ENCODE measurements at places on chromosomes 3 and 15.

DNA sequence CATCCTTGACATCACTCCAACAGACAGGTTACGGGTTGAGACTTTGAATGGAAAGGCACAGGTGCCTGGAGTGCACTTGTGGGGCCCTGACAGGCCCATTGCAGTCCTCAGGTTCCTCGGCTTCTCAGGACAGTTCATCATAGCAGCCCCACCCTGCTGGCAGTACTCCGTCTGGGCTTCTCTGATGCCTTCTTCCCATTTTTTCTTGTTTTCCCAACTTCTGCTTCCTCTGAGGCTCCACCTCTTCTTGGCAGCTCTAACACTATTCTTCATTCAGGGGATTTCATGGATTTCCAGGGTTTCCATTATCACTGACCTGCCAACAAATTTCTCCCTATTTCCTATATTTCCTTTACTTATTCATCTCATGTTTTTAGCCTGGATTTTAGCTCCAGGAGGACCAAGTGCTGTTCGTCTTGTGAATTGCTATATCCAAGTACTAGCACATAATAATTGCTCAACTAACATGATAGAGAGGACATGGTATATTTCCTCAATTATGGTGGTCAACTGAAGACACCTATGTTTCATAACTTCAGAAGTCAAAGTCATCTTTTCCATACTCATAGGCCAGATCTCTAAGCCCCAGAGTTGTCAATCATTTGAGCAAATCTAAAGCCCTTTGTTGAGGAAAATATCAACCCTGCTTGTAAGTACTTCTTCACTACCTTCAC, 16.2 kb downstream of the NCEH1 start:
- DNase-seq = no peak

DNA sequence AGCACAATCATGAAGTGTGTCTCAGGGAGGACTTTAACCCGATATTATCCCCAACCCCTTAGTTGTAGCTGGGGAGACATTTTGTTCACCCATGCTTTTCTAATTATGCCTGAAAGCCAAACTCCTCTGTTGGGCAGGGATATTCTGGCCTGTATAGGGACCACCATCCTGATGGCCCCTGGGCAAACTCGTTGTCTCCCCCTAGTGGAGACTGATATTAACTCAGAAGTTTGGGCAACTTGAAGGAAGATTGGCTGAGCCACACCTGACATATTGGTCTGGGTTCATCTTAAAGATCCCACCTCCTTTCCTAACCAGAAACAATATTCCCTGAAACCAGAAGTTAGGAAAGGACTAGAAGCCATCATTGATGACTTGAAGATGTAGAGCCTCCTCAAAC, 42.3 kb downstream of the TM4SF18 start:
- DNase-seq = no peak

DNA sequence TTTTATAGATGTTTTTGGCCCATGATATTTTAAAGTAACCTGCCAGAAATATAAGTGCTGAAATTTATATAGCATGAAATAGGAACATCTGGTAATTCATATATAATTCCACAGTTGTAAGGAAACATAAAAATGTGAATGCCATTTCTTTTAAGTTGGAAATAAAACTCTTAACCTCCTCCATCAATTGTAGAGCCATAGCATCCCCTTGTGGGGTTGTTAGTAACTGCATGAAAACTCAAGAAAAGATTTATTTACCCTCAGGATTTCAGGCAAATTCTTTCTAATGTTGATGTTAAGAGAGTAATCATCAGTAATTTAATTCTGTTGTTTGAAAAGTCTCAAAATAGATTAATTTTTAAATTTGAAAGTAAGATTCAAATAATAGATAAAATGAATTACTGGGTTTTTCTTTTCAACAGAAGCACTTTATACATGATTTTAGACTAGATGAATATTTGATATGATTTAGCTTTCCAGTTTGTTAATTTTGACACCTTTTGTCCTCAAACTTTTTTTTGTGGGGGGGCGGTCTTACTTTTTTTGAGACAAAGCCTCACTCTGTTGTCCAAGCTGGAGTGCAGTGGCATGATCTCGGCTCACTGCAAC, 74.7 kb downstream of the RASA2 start:
- DNase-seq = peak; percentile 12

DNA sequence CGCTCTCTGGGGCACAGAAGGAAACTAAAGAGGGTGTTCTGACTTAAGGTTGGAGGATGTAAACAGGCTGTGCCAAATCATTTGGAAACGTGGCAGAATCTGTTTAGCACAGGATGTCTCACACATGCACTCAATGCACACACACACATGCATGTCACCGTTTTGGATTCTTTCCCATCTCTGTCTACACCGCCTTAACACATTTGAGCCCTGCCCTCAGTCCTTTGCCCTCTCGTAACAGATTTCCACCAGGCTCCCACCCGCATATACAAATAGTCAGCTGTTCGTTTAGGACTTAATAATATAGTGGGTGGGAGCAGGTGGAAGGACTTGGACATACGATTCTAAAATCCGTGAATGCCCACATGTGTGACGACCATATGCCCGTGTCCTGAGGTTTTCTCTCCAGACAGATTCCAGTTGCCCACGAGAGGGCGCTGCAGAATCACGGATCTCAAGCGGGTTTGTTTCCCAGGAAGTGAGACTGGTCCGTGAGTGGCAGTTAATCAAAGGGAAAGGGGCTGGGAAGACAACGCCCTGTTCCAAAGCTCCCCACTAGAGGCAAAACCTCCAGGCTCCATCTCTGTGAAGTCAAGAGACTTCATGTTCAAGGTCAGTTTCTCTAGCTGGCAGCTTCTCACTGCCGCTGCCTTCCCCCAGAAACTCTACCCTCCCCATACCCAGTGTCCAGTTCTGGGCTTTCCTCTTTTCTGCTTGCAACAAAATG, 44.5 kb downstream of the NOX5 start:
- DNase-seq = peak; percentile 74

DNA sequence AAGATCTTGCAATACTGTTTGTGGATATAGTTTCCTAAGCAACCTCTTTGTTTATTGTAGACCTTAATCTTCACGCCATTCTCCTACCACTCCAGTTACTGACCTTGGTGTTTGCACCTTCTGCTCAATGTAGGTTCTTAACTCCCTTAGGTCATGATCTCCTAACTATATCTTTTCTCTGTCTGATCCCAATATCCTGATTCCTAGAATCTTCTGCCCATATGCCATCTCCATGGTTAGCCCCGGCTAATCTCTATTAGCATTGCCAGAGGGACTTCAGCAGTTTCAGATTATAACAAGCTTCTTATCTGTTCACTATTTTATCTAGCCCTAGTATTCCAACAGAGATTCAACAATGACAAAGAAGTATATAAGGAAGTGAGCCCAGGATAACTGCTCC, 64.9 kb downstream of the IMPG2 start:
- DNase-seq = no peak

Data from NCI-H2227 treated with DMSO at 0.1 percent for 48 hours (cell line).